Mesenteric fat pad (tissue), 1 donor: ENCODE measurements at places on chromosomes 6 and 20. TPM values are rescaled to one million over a fixed set of nuclear protein-coding genes. Genes with fewer than 3 reads are reported as not detected.

Gene SLC29A1
- total RNA-seq = 205 TPM

Gene CCM2L
- 10.4 TPM for total RNA-seq

Gene MTRF1L
- total RNA-seq = 28.6 TPM

Gene SLC35F1
- 0.48 TPM for total RNA-seq

Gene SUMO4
- total RNA-seq = 1.2 TPM

Gene ZNF322
- 16.3 TPM for total RNA-seq

Gene TREM1
- 20.6 TPM for total RNA-seq

Gene C6orf52
- total RNA-seq = 1.1 TPM

Gene CFAP61
- total RNA-seq = 0.61 TPM

Gene SLC52A3
- total RNA-seq = 2.2 TPM

Gene TSHZ2
- total RNA-seq = 60.5 TPM

GRCh38 chr20:2236256-2236655 is 59.5 kb upstream of the TGM3 start:
- no peak for DNase-seq

- DNase-seq = no peak
These were observed 32.6 kb downstream of the CEP85L start for GRCh38 chr6:118618676-118619377.

- DNase-seq = no peak
These were observed 165.7 kb downstream of the SOD2 start for GRCh38 chr6:159527351-159527750.

GRCh38 chr6:81981812-81982211 is 229.3 kb upstream of the TENT5A start:
- DNase-seq = no peak

DNA sequence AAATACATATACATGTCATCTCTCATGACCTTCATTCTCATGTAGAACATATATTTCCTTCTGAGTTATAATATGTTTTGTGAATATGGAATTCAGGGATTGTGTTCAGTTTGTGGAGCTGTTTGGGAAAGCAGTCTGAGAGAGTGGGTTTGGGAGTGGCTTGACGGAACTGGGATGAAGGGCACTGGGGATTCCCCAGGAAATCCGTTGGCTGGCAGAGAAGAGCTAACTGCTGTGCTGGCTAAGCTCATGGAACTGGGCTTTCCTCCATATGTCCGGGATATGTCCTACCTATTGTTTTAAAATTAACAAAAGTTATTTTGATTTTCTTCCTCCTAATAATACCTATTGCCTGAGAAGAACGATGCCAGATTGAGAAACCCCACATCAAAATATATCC is 359.5 kb upstream of the FLRT3 start:
- DNase-seq = no peak

GRCh38 chr6:34347303-34347702 is 45.2 kb downstream of the NUDT3 start:
- DNase-seq = no peak

GRCh38 chr6:20061952-20062351 is 150.3 kb downstream of the MBOAT1 start:
- DNase-seq = no peak

DNA sequence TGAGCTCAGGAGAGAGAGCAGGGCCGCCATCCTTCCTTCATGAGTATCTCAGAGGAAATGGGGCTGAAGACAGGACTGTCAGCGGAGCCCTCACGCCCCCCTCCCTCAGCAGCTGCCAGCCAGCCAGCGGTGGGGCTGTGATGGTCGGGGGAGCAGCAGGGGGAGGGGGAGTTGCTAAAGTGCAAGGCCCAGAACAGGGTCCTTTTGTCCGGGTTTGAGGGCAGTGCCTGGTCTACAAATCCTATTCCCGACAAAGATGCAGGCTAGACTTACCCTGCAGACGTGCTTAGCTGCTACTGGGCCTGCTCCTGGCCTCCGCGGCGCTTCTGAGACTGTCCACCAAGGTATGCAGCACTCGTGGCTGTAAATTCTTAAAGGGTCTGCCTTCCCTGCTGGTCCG is 593.4 kb upstream of the CDH4 start:
- no peak for DNase-seq

DNA sequence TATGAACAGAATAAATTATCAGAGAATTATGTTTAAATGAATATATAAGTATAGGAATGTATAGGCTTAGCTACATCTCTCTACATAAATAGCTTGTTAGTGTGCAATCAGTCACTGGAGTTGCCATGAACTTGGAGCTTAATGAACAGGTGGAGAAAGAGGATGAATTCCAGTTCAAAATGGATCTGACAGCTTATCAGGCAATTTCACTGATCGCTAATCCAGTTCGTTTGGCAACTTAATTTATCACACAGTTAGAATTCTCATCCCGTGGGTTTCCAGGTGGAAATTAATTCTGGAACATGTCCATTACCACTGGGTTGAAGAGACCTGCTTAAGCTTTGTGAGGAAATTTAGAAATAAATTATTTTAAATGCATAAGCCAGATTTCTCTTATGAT is 118.1 kb downstream of the MACROD2 start:
- DNase-seq = no peak

DNA sequence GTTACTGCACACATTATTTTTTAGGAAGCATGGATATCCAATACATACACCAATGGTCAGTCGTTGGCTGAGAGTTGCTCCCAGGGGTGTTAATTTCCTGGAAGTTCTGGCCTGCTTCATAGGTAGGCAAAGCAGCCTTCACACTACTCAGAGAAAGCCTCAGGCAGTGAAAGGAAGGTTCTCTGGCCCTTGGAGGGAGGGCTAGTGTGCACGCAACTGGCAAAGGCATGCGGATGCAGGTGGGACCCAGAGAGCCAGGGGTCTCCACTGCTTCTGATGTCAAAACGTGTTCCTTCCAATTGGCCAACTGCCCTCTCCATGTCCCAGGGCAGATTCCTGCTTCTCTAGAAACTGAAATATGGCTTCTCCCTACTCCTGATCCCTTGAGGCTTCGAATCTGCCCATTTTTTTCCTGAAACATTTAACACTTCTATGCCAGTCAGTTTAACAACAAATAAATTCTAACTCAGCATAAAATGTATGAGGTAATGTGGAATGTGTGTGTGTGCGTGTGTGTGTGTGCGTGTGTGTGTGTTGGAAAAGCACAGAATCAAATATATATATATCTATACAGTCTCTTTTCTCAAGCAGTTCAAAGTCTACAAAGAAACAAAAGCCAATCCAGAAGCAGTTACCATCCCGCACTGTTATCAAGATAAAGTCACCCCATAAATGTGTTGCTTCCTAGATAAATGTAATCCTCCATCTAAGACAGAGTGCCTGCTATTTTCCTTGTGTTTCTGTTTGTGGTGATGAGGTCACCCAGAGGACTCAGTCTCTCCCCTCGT is 94.0 kb upstream of the HIVEP1 start:
- no peak for DNase-seq

GRCh38 chr6:149033454-149033853 is 284.1 kb upstream of the TAB2 start:
- DNase-seq = no peak

- DNase-seq = no peak
These were observed 23.8 kb upstream of the POLR1H start for GRCh38 chr6:30037182-30037788.

GRCh38 chr20:16349523-16350260 is 223.6 kb downstream of the KIF16B start:
- DNase-seq = no peak

GRCh38 chr6:138849791-138850190 is 53.9 kb downstream of the ECT2L start:
- no peak for DNase-seq

DNA sequence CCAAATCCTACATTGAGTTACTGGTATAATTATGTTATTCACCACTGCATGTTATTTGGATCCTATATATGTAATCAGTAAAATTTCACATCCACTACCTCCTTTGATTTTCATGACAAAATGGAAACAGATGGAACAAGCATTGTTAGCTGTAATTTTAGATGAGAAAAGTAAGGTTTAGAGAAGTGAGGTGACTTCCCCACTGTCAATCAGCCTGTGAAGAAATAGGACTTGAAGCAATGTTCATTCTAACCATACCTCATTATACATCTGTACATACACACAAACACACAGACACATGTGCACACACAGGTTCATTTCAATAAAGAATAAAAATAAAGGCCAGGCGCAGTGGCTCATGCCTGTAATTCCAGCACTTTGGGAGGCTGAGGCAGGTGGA is 23.7 kb upstream of the QKI start:
- no peak for DNase-seq

DNA sequence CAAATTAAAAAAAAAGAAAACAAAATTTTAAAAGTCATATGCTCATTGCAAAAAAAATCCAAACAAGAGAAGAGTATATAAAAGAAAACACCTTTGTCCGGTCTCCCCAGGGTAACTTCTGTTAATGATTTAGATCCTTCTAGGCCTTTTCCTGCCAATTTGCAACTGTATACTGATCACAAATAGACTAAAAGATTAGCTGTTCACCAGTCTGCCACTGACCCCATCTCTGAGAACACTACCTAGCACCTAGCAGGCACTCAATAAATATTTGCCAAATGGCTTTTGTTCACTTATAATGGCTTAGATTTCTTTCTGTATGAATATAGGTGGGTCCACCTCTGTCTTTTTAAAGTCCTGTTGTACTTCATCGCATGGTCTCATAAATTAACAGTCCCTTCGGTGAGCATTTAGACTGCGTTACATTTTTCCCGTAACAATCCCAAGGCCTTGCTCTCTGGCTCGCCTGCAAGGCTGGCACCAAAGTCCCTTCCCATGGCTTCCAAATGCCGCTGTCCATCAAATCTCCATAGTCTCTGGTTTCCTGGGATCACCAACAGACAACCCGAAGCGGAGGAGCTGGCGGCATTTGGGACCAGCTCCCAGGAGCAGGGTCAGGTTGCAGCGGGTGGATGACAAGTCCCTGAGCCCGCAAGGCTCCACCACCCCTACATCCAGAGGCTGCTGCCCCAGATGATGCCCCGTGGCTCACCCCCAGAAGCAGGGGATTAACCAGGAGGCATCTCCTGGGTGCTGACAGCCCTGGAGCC is 11.8 kb downstream of the JPH2 start:
- DNase-seq = no peak

DNA sequence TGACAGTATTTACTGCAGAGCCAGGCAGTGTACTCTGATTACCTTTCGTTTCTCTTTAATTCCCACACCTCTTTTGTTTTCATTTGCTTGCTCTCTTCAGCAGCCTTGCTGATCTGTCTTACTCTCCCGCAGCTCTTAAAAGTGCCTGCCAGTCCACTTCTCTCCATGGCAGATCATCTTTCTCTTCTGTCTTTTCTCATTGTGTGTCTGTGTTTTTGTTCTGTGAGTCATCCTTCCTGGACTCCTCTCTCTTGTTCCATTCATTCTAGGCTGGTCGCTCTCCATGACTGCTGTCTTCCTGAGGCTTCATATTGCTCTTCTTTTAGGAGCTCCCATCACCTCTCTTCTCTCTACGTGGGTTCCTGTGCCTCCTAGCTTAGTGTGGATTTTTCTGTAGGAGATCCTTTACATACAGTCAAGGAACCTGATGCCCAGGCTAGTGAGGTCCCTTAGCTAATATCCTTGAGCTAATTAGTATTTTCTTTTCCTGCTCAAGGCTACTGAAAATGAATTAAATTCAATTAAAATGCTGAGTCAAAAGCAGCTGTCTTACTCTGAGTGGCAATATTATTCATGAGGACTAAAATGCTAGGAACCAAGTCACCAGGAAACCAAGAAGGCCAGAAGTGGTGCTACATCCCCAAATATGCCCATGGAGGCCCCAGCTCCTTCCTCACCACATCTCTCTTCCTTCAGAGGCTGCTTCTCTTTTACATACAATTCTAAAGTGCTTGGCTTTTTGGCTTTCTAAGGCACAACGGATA is 86.1 kb downstream of the SLX4IP start:
- DNase-seq = no peak

- DNase-seq = no peak
These were observed 100.8 kb upstream of the GPR6 start for GRCh38 chr6:109877028-109878004.

GRCh38 chr20:62336329-62336728 is 30.8 kb downstream of the LAMA5 start:
- no peak for DNase-seq

GRCh38 chr6:107489636-107490565 is at the start of gene SOBP:
TSS of gene SOBP (plus strand) at chr6:107490117. CDS start at chr6:107490617, 500 bp downstream.
- DNase-seq = no peak

DNA sequence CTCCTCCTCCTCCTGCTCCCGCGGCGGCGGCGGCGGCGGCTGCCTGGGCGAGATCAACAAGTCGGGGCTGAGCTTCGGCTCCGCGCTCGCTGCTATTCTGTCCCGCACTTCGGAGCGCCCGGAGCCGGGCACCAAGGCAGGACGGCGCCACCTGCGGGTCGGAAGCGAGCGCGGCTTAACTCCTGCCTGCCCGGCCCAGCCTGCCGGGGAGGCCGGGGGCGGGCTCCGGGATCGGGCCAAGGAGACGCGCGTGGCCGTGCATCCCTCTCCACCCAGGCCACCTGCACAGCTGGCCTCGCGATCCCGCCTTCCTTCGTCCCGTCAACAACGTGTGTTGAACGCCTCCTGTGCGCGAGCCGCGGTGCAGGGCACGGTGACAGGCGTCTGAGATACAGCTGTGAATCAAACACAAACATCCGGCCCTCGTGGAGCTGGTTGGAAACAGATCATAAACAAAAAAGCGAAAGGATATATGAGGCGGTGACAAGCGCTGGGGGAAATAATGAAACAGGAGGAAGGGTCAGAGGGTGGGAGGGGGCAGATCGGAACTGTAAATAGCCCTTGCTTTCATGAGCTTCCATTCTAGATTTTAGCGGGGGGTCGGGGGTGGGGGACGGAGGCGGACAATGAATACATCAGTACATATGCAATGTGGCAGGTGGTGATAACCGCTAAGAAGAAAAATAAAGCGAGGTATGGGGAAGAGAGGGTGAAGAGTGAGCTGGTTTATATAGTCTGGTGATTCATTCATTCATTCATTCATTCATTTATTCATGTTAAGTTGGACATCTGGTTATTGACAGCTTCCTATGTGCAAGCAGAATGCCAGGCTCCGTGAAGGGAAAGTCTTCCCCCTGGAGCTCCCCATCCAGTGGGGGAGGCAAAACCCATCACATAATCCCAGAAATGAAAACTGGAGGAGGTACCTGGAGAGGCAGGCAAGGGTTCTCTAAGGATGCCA is 2.0 kb upstream of the KCNB1 start:
- peak; percentile 92 for DNase-seq

DNA sequence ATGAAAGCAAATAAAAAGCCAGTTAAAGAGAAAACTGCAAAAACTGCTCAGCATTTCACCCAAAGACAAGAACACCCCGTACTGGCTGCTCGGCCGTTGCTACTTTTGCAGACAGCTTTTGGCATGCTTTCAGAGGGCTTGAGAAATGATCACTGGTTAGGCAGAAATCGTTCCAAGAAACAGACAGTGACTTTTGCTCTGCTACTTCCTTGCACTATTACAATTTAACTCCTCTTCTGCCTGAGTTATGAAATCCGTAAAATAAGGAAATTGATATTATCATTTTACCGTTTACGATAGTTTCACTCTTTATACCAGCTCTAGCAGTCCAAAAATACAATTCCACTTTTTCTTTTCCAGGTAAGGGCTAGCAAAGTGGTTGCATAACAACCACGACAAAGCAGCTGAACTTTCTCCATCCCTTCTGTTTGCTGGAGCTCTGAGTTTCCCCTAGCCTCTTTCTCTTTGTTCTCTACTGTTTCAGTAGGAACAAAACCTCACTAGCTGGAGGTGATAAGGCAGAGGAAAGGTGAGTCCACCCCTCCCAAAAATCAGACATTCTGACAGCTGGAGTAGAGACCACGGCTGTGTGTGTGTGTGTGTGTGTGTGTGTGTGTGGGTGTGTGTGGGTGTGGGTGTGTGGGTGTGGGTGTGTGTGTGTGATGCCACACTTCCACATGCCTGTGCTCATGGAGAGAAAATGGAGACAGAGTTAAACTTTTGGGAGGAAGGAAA is 191.8 kb upstream of the RREB1 start:
- peak; percentile 55 for DNase-seq
